ENCODE measurements at places on chromosomes 7 and 10.

GRCh38 chr7:80671744-80672143 lies 33.3 kb downstream of the CD36 start:
- DNase-seq, result no peak

DNA sequence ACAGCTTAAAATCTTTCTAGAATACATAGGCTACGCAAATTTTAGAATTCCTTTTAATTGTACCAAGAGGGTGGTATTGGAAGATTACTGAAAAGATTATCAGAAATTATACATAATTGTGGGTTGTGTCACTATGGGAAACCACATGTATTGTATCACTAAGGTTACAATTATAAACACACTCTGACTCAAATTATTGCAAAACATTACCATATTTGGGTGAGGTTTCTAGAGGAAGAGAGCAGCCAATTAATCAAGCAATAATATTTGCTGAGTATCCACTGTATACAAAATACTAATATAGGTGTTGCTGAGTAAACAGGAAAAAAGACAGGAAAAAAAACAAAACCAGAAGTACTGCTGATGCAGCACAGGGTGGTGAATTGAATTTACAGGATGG lies 3.1 kb upstream of the CAPZA2 start:
- no peak for DNase-seq

DNA sequence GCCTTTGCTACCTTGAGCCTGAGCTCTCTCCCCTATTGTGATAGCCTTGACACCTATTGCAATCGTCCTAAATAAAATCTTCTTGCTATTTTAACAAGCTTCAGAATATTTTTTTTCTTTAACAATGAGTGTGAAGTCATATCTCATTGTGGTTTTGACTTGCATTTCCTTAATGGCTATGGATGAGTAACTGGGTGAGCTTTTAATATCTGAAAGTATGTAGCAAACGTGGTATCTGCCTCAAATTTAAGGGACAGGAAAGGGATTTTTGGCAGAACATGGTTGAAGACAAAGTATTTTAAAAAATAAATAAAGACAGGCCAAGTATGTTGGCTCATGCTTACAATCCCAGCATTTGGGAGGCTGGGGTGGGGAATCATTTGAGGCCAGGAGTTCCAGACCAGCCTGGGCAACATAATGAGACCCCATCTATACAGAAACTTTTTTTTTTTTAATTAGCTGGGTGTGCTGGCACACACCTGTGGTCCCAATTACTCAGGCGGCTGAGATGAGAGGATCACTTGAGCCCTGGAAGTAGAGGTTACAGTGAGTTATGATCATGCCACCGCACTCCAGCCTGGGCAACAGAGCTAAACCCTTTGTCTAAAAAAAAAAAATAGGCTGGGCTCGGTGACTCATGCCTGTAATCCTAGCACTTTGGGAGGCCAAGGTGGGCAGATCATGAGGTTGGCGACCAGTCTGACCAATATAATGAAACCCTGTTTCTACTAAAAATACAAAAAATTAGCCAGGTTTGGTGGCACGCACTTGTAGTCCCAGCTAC lies 319.3 kb upstream of the NRP1 start:
- DNase-seq, result no peak

DNA sequence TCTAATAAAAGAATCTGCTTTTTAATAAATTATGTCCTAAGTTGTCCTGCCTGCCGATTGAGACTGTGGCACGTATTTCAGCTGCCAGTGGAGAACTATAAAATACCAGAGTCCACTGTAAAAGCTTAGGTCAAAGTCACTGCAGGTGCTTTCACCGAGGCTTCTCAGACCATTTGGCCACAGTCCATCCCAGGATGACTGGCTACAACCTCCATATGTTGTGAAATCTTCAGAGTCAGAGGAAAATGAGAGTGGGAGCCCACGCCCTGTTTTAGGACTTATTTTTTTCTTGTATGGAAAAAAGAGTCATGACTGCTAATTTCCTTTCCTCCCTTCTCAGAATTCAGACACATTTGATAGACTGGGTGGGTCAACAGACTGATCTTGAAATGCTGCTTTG lies 182.9 kb downstream of the ANK3 start:
- no peak for DNase-seq

GRCh38 chr7:47786557-47787248 lies 161.6 kb downstream of the PKD1L1 start:
- DNase-seq, result no peak

DNA sequence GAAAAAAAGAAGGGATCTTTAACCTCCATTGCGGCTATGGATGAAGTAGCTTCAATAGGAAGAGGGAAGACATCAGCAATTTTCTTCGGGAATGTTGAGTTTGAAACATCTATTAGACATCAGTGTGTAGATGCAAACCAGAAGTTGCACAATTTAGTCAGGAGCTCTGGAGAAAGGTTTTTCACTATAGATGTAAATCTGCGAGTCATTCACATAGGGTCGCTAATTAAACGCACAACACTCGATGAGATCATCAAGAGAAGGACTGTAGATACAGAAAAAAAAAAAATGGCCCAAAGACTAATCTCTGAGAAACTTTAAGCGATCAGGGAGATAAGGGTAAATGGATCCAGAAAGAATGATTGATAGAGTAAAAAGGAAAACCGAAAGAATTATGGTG lies 61.7 kb upstream of the TES start:
- DNase-seq, result no peak

DNA sequence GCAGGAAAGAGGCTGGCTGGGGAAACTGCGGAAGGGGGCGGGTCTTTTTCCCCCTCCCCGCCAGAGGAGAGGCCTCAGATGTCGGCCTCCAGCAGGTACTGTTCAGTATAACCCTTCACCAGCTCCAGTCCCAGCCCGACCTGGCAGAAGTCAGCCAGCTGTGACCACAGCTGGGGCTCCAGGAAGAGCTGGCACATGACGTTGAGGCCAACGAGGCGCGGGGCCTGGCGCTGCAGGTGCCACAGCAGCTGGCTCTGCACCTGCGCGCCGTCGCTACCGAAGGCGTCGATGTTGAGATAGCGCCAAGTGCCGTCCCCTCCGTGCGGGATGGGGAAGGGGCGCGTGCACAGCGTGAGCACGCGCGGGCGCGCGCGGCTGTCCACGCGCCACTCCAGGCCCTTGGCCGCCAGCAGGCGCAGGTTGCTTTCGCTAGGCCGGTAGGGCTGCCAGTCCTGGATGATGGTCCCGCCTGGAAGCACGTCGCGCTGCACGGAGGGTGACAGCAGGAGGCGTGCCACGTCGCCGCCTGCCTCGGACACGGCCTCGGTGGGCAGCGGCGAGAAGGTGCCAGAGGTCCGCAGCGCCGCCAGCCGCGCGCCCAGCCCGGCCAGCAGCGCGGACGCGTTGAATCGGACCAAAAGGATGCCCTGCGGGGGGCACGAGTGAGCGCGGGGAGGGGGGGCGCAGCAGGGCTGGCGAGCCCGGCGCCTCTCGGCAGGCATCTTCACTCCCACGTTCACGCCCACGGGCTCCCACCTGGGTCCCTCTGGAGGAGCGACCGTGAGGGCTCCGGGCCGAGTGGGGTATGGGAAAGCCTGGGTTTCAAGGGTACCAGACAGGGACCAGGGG lies 6.9 kb upstream of the VGF start:
- DNase-seq, result no peak

- no peak for DNase-seq
Measured at GRCh38 chr7:52547308-52547910, 488.0 kb upstream of the POM121L12 start.

DNA sequence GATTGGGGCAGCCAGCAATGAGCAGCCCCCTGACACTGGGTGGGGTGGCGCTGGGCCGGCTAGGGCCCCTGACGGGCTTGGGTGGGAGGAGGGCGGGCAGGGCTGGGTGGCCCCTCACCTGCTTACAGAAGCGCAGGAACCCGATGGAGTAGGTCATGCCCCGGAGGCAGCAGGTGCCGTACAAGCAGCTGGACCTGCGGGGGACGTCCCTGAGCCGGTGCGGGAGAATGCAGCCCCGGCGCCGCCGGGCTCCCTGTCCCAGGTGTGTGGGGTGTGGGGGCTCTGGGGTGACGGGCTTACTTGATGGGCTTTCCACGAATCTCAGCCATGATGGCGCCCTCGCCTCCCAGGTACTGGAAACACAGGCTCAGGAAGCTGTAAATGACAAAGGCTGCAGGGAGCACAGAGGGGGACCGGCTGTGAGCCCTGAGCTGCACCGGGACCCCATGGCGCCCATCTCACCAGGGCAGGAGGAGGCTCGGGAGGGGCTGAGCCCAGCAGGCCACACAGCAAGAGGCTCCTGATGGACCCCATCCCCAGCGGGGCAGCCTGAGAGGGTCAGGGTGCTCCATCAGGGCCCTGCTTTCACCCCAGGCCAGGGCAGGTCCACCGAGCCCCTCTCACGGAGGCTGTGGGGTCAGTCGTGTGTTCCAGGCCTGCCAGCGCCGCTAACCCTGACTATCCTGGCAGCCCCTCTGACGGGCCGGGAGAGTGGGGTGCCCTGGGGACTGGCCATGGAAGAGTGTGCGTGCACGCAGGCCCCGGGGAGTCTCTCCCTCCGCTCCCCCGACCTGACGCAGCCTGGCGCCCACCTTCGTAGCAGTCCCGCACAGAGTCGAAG lies 5.8 kb downstream of the TMEM184A start:
- DNase-seq, result no peak
